ENCODE measurements at places on chromosomes 5 and 9.

- DNase-seq = peak; percentile 35
Measured at GRCh38 chr5:39072925-39073766, 1.1 kb downstream of the RICTOR start.

- no peak for DNase-seq
Measured at GRCh38 chr5:68336200-68336599, 120.6 kb downstream of the PIK3R1 start.

GRCh38 chr9:109270441-109270840, 50.4 kb downstream of the EPB41L4B start:
- DNase-seq = no peak

GRCh38 chr5:134524272-134524825, 1.1 kb upstream of the JADE2 start:
- no peak for DNase-seq

- no peak for DNase-seq
Measured at GRCh38 chr5:76705574-76705973, 10.4 kb upstream of the F2R start.

- DNase-seq = no peak
Measured at GRCh38 chr5:93594591-93595419, 11.8 kb downstream of the NR2F1 start.

GRCh38 chr9:133989625-133990365, 2.3 kb downstream of the VAV2 start:
- DNase-seq = no peak
